Effector memory CD4-positive, alpha-beta T cell (primary cell): ENCODE measurements at places on chromosomes 4 and X.
A peak's percentile ranks its signal among the peaks of the same experiment; 100 is the strongest.

DNA sequence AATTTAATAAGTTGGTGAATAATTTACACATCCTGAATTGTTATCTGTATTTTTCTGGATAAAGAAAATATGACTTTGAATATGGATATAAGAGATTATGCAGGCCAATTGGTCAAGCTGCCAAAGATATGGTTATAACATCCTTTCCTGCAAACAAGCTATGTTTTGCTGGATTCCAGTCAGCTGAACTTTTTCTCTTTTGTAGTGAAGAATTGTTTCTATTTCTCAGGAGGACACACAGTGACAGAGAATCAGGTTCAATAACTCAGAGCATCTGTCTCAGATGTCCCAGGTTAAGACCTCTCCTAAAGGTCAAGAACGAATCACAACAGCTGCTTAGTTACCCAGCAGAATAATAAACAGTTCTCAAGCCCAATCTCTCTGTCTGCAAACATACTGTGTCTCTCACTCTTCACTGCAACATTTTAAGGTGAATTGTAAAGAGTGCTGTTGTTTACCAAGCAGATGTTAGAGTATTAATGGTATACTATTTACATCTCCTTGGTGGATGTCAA, 189.5 kb upstream of the ANKRD50 start:
- no peak for DNase-seq

- peak; percentile 58 for DNase-seq
Measured at GRCh38 chrX:65697915-65698796, 30.7 kb downstream of the MSN start.

GRCh38 chr4:28562913-28563312, 1702.3 kb downstream of the STIM2 start:
- no peak for DNase-seq

- no peak for DNase-seq
Measured at GRCh38 chr4:178296669-178297068, 854.4 kb upstream of the AGA start.

DNA sequence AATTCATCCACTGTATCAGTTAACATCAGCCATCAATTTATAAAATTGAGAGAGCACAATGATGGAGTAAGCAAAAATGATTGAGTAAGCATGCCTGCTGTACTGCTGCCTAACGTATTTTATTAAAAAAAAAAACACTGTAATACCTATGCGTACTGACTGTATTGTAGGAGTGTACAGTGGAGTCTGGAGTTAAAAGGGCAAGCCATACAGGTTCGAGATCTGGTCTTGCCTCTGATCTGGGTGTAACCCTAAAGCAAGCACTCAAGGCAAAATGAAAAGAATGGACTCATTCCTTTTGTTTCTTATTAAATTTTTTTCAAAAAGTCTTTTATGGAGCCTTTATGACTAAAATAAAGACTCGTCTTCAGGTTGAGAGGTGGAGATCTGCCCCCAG, 894.2 kb upstream of the INTU start:
- DNase-seq = no peak

GRCh38 chr4:155762334-155762733, 3.5 kb downstream of the GUCY1B1 start:
- DNase-seq = no peak

DNA sequence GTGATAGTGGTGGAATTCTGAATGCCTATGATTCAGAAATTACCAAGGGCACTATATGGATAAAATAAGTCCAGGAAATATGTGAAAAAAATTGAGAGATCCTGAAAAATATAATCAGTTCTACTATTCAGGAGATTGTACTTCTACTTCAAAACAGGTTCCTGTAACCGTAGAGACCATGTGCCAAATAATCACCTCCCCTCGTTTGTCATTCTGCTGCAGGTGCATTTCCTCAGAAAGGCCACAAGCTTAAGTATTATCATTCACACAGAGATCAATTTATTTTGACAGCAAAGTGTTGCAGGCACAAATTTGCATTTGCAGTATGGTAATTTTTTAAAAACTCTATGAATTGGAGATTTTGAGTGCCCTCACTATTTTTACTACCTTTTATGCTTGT, 1000.0 kb downstream of the CCSER1 start:
- DNase-seq = no peak

DNA sequence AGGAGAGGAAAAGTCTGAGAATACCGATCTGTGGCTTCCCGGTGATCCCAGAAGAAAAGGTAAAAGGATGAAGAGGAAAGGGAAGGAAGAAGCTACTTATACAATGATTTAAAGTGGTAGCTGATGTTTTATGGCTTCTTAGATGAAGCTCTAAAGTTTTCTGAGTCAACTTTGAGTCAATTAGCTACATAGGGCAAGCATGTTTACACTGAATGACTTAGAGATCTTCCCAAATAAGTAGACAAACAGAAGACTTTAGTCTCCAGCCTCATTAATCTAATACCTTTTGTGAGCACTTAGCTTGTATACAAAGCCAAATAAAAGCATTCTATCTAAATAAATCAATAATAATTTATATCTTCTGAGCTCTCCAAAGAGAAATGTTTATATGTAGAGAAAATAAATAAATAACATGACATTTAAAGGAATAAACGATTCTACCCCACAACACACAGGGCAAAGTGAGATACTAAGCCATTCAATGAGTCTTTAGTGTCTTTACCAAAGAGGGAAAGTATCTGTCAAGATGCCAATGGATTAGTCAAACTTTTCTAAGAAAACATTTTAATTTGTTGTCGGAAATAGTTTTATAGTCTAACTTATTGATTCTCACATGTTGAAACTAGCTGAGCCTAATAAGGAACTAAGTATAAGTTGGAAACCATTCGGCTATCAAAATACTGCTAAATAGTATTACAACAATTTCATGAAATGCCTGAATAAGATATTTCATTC, 46.0 kb upstream of the TMEM184C start:
- DNase-seq = no peak

- DNase-seq = no peak
Measured at GRCh38 chr4:109125084-109125483, 177.4 kb downstream of the COL25A1 start.

- DNase-seq = no peak
Measured at GRCh38 chr4:134078230-134078914, 123.2 kb downstream of the PABPC4L start.

DNA sequence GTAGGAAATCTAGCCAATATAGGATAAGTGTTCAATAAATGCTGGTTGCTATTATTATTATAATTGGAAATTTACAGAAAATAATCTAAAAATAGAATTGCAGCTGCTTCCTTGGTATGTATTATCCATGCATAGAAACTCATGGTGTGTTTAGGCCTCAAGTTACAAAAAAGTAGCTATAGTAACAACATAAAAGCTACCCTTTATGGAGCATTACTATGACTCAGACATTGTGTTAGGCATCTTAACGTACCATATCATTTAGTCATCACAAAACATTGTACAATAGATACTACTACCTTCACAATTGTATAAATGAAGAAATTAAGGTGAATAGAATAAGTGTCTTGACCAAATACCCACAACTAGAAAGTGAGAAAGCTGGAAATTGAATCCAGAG, 126.9 kb upstream of the NRK start:
- DNase-seq = no peak

DNA sequence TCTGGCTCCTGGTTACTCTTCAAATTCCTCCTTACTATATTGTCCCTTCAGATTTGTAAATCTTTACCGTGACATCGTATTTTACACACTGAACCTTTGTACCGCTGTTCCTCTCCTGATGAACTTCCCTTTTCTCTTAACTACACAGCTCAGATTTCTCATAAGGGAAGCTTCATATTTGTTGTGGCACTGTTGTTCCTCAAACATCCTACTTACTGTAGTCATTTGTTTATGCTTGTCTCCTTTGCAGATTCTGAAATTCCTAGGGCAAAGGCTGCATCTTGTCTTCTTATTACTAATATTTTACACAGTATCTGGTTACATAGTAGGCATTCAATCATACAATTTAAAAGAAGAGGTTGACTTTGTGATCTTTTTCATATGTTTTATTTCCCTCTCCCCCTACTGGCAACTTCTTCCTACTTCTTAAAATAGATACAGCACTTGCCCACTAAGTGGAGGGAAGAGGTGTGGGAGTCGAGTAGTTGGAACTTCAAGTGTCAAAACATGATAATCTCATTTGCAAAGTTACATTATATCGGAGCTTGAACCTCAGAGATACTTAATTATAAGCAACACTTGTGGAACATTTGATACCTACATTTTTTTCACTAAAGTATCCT, 50.0 kb downstream of the TET2 start:
- DNase-seq = no peak

DNA sequence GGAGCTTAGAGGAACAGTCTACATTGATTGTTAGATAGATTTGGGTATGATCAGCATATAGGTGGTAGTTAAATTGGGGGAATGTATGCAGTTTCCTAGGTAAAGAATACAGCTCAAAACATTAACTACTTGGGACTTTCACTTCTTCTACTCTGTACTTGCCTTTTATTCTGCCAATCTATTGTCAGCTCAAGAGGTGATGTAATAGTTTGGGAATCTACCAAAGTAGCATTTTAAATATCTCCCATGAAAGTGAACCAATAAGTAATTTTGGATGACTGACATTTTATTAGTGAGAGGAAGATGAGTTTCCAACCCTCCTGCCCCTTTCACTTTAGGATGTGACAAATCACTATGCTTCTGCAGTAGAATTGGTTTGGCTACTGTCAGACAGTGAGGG, 43.4 kb downstream of the NUDT6 start:
- no peak for DNase-seq

- no peak for DNase-seq
Measured at GRCh38 chr4:99859618-99860017, 34.6 kb downstream of the LAMTOR3 start.

GRCh38 chr4:2791518-2792395, 1.1 kb upstream of the SH3BP2 start:
- no peak for DNase-seq

- no peak for DNase-seq
Measured at GRCh38 chrX:85243761-85244449, at the start of the genes SATL1 and ZNF711. TSS of gene SATL1 (minus strand) at chrX:85243779. CDS start at chrX:85108968, 134,811 bp downstream. TSS of gene ZNF711 (plus strand) at chrX:85243991. CDS start at chrX:85247573, 3,582 bp downstream.

DNA sequence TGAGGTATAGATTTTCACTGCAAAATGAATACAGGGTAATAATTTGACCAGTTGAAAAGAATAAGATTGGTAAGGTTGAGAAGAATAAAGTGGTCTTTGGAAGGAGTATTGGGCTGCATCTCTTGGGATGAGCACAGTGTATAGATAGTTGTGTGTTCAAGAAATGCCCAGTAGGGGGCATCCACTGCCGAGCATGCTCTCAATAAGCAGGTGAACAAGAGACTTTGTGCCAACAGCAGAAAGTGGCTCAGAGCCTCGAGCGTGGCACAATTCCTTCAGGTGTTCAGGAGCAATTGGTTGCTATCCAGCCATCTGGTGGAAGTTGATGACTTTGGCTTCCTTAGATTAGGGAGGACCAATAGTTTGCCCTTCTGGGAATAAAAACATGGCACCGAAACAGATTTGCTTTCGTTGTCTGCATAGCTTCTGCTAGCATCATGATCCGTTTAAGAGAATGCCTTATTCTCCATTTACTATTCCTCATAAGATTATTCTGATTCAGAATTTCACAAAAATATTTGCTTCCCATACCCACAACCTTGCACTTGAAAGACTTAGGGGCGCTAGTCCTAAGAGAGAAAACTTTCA, 258.1 kb upstream of the NEIL3 start:
- DNase-seq = no peak

DNA sequence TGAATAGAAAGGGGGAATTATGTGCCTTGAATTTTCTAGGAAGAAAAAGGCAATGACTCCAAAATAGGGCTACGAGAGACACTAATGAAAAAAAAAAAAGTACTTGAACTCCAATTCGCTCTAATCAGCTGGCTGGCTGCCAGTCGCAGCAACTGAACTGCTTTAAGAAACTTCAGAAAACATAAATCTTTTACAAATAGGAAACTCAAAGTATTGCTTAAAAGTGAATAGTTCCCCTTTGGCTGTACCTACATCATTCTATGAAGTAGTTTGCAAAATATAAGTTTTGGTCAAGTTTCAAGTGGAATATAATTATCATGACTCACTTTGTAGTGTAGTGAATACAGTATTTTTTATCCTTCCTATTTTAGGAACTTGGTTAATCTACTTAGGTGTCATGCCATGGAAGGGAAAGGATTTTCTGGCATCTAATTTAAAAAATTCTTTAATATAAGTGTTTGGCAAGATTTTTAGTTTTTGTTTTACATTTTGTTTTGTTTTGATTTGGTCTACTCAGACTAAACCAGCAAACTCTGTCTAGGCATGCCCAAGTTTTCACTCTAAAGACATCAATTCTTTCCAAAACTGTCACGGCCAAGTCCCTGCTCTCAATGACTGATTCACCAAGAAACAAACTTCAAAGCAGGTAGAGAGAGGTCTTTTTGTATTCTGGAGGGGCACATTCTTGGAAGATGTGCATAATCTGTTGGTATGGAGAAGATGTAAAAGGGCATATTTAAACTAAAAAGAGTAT, 382.4 kb upstream of the GALNT7 start:
- DNase-seq = no peak

- DNase-seq = no peak
Measured at GRCh38 chr4:23097251-23097650, 404.5 kb downstream of the GBA3 start.

DNA sequence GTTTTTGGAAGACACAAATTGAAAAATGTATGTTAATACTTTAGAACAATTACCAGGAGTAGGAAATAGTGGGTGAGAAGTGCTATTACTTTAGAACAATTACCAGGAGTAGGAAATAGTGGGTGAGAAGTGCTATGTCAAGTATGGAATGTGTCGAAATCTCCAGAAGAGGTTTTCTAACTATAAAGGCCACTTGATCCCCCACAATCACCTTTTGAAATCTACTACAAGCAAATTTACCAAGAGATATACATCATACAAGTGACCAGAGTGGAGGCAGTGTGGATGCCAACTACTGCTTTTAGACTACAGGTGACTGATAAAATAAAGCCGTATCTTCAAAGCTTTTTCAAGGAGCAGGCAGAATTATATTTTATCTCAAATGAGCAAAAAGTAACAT, 43.1 kb downstream of the MAB21L2 start:
- DNase-seq = no peak

DNA sequence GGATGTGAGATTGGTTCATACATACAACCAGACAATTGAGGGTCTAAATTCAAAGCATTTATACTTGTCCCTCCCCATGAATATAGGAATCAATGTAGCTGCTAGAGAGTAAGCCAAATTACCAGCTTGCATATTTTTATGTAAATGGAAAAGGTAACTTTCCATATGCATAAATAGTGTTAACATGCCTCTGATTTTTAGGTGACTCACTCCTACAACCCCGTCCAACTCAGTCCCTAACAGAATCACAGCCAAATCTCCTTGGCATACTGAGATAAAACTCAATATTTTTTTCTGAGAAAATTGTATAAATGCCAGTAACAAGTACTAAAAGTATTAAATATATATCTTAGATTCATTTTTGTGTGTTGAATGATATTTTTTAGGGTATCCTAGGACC, 67.2 kb downstream of the INPP4B start:
- no peak for DNase-seq
